ENCODE measurements at places on chromosomes 6 and 20.
A peak's percentile ranks its signal among the peaks of the same experiment; 100 is the strongest.

DNA sequence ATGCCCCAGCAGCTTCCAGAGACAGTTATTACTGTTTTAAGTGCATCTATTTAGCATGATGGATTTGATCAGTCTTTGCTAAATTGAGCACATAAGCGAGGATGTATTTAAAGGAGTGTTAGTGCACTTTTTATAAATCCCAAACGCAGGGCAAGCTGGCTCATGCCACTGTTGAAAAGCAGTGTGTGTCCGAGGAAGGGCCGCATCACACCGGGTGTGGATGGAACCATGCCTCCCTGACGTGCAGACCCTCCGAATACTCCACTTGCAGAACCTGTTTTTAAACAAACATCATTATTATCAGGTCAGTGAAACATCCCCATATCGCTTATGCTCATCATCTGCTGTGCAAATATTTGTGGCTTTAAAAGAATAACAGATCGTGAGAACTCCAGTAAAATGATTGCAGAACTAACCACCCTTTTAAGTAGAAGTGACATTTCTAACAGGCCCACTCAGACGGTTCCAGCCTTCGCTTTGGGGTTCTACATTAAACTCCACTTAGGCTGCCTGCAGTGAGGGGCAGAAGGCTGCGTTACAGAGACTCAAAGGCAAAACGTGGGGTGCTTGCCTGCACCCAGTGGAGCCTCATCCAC lies 190.1 kb downstream of the CDH4 start:
- DNase-seq = no peak

- DNase-seq = no peak
Measured at GRCh38 chr20:48008850-48009515, 223.7 kb upstream of the SULF2 start.

GRCh38 chr6:111734068-111735061 lies 128.7 kb upstream of the TRAF3IP2 start:
- DNase-seq = no peak

DNA sequence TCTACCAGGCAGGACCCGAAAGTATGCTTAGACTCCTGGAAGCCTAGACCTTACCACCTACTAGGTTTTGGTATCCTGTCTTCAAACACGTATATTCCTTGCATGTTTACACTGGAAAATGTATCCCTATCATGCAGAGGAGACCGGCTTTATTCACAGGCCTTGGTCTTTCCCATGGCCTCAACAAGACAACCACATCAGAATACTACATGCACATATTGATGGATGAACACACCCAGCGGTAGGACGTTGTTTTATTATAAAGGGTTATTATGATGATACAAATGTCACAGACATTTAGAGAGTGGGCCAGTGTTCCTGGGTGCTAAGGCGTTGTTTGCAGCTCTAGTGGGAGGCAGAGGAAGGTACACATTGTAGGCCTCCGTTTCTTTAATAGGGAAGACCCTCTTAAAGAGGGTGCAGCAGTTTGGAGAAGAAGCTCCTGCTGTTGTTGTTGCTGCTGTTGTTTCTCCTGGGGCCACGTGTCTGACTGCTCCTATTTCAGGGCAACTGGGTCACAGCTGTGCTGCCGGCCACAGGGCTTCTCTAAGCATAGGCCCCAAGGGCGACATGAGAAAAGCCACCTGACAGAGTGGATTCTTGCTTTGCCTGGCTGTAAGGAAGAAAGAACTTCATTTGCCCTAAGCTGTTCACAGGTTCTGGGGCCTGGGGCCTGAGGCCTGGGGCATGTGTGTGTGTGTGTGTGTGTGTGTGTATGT lies 98.3 kb upstream of the SASH1 start:
- DNase-seq = no peak

DNA sequence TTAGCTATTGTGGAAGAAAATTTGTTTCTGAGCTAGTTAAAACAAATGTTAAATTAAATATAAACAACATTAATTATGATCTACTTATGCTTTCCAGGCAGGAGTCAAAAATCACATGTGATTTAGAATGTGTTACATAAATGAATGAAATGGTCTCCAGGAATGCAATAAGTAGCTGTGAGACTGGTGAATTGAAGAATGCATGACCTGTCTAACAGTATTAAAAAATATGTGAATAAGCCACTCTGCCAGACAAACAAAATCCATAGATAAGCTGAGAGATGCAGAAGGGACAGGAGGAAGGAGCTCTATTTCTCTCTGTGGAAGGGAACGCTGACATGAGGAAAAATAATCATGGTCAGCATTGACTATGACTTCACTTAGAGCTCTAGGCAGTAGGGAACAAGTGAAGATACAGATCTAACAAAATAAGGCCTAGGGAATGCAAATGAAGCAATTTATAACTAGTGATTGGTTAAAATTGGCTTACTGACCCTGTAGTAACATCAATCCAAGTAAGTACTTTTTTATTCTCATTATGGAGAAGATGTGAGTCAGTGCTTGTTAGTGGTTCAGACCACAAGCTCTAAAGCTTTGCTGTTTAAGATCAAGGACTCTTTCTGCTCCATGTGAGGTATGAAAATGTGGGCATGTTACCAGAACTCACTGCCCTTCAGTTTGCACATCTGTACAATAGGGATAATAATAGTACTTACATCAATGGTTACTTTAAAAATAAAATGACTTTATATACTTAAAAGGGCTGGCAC lies 432.6 kb downstream of the MMUT start:
- no peak for DNase-seq

DNA sequence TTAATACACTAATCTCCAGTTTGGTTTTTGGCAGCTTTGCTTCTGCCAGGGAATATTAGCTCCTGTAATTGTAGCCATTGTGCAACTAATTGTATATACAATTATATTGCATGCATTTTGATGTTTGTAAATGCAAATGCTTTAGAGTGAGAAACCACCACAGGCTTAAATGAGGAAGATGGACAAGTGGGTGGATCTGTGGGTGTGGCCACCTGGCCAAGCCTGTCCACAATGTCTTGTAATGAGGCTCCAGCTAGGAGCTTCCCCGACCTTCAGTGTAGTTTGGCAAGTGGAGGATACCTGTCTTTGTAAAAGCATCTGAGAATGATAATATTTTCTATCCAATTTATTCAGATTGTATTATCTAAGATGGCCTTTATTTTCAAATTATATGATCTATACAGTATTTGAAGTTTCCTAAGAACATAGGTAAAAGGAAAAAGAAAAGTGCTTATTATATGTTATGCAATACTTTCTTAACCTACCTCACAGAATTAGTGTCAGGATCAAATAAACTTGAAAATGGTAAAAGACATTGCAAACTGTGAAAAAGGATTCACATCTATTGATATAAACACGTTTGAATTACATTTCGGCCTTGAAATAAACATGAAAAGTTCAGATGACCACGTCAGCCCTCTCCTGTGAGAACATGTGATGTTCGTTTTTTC lies 49.3 kb upstream of the ARID1B start:
- no peak for DNase-seq

GRCh38 chr20:18978311-18978710 lies 164.7 kb downstream of the SCP2D1 start:
- no peak for DNase-seq

DNA sequence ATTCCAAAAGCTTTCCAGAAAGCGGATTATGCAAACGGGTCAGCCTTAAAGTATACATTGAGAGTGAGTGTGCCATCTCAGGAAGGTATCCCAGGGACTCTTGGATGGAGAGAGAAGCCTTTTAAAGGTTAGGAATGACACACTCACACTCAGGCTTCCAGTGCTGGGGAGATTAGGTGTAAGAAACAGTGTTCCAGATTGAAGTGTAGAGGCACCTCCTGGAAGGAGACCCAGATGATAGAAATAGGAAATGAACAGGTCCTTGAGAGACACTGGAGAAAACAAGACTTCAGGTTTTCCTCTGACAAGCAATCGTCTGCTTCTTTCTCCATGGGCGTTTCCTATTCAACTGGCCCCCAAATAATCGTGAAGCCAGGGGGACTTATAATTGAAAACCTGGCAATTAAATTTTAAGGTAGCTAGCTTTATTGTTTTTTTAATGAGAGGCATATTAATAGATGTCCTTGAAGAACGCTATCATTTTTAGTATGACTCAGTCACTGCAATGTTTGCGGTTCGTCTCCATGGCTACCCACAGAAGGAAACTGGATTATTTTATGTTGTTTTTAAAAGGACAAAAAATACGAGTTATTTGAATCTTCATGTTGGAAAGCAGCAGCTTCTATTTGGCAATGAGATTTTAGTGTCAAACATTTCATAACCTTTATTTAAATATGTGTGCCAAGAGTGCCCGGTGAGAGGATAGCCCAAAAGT lies 85.3 kb downstream of the TRMT6 start:
- DNase-seq = no peak

- no peak for DNase-seq
Measured at GRCh38 chr6:10350720-10351119, 64.2 kb downstream of the TFAP2A start.

DNA sequence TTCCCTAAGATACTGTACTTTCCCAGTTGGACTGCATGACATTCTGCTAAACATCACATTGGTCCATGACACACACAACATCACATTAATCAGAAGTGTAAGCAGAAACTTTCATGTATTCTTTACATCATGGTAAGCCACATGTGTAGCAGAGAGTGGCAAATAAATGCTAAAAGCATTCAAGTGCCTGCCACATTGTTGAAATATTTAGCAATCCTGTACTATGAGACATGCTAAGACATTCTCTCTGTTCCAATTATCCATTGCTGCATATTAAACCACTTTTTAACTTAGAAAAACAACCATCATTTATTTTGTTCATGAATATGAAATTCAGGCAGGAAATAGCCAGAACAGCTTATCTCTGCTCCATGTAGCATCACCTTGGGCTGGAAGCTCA lies 207.7 kb upstream of the GJE1 start:
- no peak for DNase-seq

GRCh38 chr6:132362442-132363185 lies 38.7 kb downstream of the MOXD1 start:
- no peak for DNase-seq

- no peak for DNase-seq
Measured at GRCh38 chr6:165726290-165726875, 63.3 kb upstream of the PDE10A start.

DNA sequence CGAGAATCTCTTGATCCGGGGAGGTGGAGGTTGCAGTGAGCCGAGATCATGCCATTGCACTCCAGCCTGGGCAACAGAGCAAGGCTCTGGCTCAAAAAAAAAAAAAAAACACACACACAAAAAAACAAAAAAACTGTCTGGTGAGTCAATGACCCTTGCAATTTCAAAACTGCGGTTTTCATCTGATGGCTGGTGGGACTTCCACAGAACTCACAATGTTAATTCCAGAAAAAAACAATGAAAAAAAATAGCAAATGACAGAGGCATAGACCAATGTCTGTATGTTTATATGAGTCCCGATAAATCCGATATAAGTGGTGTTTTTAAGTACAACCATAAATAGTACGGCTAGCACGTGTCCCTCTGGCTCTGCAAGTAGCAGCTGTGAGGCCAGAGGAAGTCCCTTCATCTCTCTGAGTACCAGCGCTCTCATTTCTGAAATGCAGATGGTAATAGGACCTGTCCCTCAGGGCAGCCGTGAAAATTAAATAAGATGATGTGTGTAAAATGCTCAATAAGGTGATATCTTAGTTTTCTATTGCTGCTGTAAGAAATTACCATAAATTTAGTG lies 21.9 kb upstream of the PTPN1 start:
- no peak for DNase-seq

DNA sequence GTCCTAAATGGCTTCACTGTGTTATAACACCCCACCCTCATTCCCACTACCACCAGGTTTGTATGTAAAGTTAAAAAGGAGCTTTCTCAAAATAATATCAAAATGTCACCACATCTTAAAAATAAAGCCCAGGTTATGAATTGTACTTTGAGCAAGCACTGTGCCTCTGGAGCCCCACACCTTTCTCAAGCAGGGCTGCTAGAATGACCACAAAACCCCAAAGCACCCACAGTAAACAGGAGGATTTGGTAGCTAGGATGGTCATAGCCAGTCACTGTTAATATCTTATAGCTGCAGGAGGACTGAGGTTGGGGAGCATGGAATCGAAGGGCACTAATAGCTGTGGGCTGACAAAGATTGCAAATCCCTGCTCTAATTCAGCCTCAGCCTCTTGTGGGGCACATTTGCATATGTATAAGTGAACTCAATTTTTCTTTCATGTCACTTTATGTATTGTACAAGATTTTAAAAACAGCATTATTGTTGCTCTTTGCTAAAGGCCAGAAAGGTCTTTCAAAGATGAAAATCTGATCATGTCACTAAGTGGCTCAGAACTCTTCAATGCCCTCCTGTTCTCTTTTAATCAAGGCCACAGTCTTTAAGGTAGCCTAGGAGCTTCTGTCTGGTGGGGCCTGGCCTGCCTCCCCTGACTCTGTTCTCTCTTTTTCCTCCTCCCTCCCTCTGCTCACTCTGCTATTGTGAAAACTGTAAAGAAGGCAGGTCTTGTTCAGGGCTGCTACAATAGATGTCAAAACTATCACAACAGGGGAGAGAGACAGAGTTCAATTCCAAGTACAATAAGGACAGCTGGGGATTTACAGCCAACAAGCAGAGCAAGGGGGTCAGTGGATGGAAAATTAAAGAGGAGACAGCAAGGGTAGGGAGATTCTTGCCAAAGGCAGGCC lies 101.6 kb downstream of the TMEM200A start:
- DNase-seq = no peak

DNA sequence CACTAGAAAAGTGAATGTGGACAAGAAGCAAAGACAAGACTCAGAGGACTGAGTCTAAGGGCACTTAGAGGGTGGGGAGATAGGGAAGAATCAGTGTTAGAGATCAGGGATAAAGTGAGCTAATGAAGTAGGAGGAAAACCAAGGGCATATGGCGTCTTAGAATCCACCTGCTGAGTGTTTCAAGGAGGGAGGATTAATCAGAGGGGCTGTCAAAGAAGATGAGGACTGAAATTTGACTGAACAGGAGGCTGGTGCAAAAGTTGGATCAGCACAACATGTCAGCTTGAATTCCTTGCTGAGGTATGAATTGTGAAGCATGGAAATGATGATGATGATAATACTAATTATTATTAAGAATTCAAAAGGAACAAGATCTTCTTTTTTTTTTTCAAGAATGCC lies 39.4 kb downstream of the PLCB4 start:
- no peak for DNase-seq

GRCh38 chr6:17972074-17972952 lies 15.1 kb downstream of the KIF13A start:
- no peak for DNase-seq

DNA sequence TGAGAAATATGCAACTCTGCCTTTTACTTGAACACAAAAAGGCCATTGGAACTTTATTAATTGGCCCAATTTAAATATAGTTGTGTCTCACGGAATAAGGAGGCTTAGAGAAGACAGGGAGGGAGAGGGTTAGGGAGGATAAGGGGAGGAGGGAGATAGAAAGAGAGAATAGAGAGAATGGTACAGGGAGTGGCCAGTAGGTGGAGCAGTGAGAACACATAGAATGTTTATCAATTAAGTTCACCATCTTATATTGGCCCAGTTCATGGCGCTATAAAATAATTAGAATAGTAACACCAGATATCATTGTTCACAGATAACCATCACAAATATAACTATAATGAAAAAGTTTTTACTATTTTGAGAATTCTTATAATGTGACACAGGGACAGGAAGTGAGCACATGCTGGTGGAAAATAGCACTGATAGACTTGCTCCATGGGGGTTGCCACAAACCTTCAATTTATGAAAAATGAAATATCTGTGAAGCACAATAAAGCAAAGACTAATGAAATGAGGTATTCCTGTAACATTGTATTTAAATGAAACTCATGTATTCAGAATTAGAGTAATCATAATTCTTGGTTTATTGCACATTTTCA lies 374.1 kb upstream of the MANEA start:
- peak; percentile 0 for DNase-seq

- no peak for DNase-seq
Measured at GRCh38 chr6:161242779-161243693, 30.8 kb downstream of the AGPAT4 start.

All from GM19239 (cell line).